ENCODE measurements at places on chromosomes 16 and 17.

DNA sequence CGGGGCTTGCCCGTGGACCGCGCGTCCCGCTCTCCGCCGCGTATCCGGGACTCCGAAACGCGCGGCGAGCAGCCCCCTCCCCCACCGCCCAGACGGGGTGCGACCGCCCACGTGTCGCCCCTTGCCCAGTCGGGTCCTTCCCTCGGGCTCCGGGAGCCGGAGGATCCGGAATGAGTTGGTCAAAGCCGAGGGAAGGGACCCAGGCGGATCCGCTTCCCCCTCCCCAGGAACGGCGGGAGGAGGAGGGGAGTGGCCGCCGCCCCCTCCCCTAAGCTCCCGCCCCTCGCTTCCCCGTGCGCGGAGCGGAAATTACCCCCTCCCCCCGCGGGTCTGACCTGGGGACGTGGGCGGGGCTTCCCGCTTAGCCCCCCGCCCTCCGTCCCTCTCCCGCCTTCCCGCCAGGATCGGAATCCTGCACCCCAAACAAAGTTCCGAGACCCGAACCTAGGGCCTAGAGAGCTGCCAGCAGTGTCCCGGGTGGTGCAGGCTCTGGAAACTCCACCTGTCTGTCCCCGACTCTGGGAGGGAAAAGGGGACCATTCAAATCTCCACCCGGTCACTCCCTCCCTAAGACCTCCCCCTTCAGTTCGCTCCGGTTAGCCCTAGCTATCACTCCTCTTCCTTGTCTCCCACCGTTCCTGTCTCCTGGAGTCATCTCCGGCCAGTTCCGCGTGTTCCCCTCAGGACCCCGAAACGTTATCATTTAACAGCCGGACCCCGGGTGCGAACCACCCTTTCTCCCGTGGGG lies 1.0 kb upstream of the IGF2BP1 start:
- no peak for DNase-seq

DNA sequence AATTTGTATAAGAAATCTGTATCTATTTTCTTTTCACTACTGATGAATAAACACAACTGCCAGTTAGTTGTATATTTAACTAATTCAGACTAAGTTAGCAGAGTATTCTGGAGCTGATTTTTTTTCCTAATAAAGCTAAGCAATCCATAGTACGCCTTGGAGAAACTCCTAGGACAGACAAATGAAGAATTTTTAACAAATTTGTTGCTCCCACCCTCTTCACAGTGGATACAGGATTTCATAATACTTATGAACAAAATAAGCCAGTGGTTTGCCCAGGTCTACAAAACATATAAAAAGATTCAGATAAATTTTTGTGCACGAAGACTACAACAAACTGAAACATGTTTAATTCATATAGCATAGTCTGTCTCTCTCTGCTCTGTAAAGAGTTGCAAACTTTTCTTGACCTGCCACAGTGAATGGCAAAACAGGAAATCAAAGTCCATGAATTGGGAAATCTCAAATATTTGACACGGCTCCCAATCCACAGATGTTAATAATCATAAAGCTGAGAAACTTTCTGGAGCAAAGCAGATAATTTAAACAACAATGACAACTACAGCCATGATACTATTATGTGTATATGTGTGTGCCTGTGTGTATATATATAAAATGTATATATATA lies 594 bp upstream of the ABCA6 start:
- no peak for DNase-seq

- DNase-seq, result no peak
Observed at GRCh38 chr16:69566981-69567680, 1.4 kb downstream of the NFAT5 start.

GRCh38 chr16:66899945-66900710 lies 18.6 kb downstream of the CDH16 start:
- no peak for DNase-seq

GRCh38 chr16:81401035-81401950 lies 43.3 kb upstream of the CMIP start:
- no peak for DNase-seq
